ENCODE measurements at places on chromosomes 12 and 14. TPM values are rescaled to one million over a fixed set of nuclear protein-coding genes. Genes with fewer than 3 reads are reported as not detected.

DNA sequence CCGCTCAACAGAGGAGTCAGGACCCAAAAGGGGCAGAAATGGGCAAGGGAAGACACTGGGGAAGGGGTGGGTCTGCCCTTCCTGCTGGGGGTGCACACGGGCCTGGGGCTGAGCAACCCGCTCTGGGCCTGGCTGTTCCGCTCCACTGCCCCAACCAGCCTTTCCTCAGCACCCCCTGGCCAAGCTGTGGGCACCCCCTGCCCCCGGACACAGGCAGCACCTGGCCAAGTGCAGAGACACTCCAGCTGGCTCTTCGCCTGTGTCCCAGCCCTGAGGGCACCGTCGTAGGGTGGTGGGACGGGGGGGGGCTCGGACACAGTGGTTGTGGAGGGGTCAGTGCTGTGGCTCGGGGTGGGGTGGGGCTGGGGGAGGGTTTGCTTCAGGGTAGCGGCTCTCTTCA, 10.3 kb downstream of the PACS2 start:
- no peak for DNase-seq

DNA sequence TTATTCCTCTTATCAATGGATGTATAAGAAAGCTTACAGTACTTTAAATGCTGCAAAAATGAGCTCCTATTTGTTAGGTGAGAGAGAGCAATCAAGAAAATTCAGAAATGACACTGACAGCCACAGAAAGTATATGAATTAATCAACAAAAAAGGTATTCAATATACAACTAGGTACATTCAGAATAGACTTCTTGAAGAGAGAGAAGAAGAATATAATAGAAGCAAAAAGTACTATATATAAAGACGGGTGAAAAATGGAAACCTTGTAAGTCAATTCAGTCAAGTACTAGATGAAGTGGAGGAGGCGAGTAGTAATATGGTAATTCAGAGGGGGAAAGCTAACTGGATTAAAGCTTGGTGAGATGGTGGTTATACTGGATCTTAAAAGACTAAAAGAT, 74.3 kb downstream of the HEATR5A start:
- no peak for DNase-seq

DNA sequence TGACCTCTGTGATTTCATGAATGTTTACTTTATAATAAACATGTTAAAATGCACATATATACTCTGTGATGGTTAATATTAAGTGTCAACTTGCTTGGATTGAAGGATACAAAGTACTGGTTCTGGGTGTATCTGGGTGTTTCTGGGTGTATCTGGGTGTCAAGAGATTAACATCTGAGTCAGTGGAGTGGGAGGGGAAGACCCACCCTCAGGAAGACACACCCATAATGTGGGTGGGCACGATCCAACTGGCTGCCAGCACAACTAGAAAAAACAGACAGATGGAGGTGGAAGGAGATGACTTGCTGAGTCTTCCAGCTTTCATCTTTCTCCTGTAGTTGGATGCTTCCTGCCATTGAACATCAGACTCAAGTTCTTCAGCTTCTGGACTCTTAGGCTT, 11.9 kb downstream of the NUP37 start:
- DNase-seq: no peak

DNA sequence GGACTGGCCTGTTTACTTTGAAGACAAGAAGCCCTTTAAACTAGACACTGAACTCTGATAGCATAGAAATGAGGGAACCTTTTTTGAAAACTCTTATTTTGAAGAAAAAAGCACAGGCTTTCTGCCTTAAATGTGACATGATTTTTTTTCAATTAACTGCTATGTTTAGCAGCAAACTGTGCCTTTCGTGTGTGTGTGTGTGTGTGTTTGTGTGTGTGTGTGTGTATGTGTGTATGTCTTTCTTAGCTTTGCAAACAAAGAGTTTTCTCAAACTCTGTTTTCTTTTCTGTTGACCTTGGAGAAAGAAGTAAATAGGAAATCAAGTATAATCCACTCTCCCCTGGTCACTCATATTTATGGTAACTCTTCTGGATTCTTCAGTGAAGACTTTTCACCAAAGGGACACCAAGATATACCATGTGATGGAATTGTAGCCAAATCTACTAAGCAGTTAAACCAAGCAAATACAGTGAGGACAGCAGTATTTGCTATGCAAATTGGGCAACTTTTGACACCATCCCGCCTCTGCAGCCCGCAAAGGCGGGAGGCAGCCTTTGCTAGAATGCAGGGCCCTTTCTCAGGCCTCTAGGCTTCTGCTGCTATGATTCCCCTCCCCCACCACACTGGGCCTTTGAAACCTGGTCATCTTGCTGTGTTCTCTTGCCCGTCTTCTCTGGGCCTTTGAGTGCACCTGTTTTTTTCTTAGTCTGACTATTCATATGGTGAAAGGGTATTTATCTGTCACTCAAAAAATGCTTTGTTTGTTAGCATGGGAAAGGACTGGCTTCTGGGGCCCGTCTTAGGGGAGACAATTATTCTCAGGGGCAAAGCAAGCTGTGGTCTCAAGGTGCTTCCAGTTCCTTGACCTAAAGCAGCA, 107.9 kb downstream of the MYRFL start:
- no peak for DNase-seq

- DNase-seq: peak; percentile 5
These were observed 360.5 kb downstream of the APAF1 start for GRCh38 chr12:99005601-99006000.

OLR1 gene
- 5.5 TPM for total RNA-seq

P2RX2 gene
- not detected for total RNA-seq

NKX2-8 gene
- total RNA-seq: not detected

CPSF6 gene
- 18.3 TPM for total RNA-seq

CFAP251 gene
- total RNA-seq: 1.1 TPM

All from M059J (cell line).